RPMI7951 (cell line): ENCODE measurements at places on chromosomes 4 and X. TPM values are rescaled to one million over a fixed set of nuclear protein-coding genes. Genes with fewer than 3 reads are reported as not detected.

- DNase-seq = peak; percentile 3
Measured at GRCh38 chr4:125520258-125520990, 205.7 kb downstream of the FAT4 start.

- DNase-seq = peak; percentile 38
Measured at GRCh38 chr4:110854021-110854678, 231.3 kb upstream of the PITX2 start.

DNA sequence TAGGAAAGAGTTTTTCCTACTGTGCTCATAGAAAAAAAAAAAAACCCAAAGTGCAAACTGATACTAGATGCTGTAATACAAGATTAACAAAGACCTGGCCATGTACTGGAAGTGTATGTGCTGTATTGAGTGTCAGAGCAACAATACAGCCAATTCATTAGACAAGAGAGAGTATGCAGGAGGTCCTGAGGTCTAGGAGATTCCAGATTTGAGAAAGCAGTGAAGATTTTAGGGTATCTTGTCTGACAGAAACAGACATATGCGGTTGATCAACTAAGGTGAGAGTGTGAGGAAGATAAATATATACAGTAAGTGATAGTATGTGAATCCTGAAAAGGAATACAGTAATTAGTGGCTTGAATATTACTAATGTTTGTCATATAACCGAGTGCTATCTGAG, 3.0 kb downstream of the GPR174 start:
- no peak for DNase-seq

The TRPC3 gene
- total RNA-seq = not detected in 2 replicates

- no peak for DNase-seq
Measured at GRCh38 chrX:83160096-83160495, 348.0 kb upstream of the POU3F4 start.

The ARHGAP6 gene
- not detected in 2 replicates for total RNA-seq

The DDX60 gene
- total RNA-seq = 13.9 and 16.1 TPM in 2 replicates

DNA sequence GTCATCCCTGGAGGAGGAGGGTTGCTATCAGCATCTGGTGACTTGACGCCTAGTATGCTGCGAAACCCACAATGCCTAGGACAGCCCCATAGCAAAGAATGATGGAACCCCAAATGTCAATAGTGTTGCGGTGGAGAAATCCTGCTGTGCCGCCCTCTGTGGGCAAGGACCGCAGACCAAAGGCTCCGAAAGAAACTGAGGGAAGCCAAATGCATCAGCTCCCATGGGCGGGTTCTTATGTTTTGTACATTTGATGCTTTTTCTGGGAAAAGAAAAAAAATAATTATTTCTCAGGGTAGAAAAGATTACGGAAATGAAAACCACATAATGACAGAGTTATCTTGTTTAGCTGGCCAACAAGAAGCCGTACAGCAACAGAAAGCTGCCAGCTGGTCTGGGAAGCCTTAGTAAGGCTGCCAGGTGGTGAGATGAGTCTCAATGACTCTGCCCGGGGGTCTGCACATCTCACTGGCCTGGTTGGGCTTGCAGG, 95.0 kb upstream of the TBL1X start:
- peak; percentile 56 for DNase-seq

DNA sequence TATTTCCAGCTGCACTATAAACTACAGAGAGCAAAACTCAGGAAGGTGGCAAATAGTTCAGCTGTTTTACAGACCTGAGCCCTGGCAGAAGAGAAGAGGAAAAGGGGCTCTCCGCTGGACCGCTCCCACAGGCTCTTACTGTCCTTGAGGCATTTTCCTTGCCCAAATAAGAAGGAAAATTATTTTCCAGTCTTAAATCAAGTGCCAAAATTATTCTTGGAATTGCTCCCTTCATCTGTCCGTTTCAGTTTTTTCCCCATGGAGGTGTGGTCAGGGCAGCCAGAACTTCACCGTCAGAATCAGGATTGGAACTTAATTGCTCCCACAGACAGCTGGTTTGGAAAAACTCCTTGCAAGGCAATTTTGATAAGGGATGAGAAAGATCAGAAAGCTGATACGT, 35.2 kb upstream of the SPINK2 start:
- DNase-seq = no peak
